Parietal lobe (tissue), 2 donors: ENCODE measurements at places on chromosomes 1 and 21. TPM values are rescaled to one million over a fixed set of nuclear protein-coding genes. Genes with fewer than 3 reads are reported as not detected.

Gene ATP6V1G3
- not detected for total RNA-seq

Gene CRNN
- not detected for total RNA-seq

Gene C1orf159
- 16.9 TPM for total RNA-seq

Gene WDR77
- total RNA-seq, result 31.3 TPM

Gene HPDL
- 1.3 TPM for total RNA-seq

Gene RPTN
- total RNA-seq, result not detected
